ENCODE measurements at places on chromosomes 5 and 9.

DNA sequence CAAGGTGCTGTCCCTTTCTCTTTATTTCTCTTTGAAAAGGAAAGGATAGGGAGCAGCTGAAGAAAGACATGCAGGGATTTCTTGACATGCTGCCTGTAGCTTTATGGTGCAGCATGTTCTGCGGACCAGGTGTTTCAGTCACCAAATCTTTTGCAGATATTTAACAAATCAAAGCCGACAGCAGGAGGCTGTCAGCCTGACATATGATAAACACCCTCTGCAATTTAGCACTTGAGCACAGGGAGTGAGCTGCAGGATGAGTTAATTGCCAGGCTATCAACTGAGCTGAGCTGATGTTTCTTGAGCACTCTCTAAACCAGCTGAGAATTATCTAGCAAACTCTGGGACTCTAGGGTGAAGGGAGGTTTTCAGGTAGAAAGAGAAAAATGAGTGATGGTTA is 212.8 kb upstream of the ATP10B start:
- DNase-seq: no peak

DNA sequence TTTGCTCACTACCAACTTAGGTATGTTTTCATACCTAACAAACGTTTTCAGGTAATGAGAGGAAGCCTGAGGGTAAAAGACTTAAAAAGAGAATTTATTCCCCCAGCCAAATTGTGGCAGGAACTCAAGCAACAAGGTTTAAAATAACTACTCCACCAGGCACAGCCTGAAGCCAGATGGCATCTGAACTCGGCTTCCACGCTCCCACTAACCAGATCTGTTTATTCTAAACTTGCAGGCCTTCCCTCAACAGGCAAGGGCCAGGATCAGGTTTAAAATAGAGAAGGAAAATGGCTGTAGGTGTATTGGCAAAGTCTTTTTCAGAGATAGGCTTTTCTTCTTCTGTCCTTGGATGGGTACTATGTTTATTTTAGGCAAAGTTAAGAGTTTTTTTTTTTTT is 89.4 kb downstream of the OTULIN start:
- no peak for DNase-seq

- DNase-seq: no peak
Observed at GRCh38 chr9:94971378-94972131, 245.1 kb downstream of the AOPEP start.

DNA sequence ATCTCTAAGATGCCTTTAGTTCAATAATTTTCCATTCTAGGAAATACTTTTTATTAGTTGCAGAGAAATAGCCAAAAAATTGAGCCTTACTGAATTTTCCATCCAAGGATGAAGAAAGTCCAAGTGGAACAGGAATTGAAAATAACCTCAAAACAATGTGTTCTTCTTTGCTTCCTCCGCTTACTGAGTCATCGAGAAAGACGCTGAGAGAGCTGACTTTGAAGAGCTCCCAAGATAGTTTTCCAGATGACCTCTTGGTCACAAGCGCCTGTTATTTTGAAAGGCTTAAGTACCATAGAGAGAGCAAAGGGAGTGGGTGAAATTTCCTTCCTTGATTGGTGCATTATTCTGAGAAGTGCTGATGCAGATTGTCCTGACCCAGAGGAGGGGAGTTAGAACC is 253.5 kb upstream of the ATP10B start:
- DNase-seq: no peak

DNA sequence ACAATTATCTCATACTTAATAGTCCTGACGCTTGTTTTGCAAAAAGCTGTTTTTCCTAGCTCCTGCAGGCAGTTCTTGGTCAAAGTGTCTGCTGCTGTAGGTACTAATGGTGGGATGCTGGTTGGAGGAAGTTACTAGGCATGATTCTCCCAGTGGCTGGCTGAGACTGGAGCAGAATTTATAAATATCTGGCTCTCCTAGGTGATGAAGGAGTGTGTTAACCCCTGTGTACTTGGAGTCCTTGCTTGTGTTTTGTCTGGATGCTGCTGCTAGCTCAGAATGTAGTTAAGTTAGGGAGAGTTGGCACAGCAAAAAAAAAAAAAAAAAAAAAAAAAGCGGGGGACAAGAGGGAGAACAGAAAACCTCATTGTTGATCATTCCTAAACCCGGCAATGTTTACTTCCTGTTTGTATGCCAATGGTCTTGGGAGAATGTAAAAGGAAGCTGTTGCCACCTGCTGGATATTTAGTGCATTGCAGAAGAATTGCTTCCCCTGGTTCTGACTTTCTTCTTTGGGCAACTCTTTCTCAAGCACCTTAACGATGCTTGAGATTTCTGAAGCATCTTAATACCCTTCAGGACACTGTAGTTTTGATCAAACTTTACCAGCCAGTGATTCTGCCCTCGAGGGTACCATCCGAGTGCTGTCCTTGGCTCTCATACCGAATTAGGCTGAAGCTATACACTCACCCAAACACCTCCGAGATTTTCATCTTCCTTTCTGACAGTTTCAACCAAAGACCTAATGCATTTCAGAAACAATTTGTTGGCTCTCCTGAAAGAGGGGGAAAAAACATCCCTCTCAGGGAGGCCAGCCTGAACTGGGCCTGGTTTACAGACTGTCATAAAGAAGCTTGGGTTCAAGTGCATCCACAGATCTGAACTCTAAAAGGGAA is 71.7 kb upstream of the WWC1 start:
- DNase-seq: no peak

Data from activated effector memory CD4-positive, alpha-beta T cell treated with Interleukin-2 at 50 U/mL for 16 hours (primary cell).